Ovary (tissue), 10 donors: ENCODE measurements at places on chromosomes 11 and 22. TPM values are rescaled to one million over a fixed set of nuclear protein-coding genes. Genes with fewer than 3 reads are reported as not detected.

Gene C11orf21
- 0.35 TPM for polyA plus RNA-seq

Gene EXPH5
- polyA plus RNA-seq, result 0.12 TPM

Gene UPK3A
- polyA plus RNA-seq, result not detected

Gene SLC1A2
- 0.02 TPM for polyA plus RNA-seq

- peak; percentile 63 for DNase-seq
Measured at GRCh38 chr11:126139111-126140091, 72.0 kb downstream of the RPUSD4 start.

DNA sequence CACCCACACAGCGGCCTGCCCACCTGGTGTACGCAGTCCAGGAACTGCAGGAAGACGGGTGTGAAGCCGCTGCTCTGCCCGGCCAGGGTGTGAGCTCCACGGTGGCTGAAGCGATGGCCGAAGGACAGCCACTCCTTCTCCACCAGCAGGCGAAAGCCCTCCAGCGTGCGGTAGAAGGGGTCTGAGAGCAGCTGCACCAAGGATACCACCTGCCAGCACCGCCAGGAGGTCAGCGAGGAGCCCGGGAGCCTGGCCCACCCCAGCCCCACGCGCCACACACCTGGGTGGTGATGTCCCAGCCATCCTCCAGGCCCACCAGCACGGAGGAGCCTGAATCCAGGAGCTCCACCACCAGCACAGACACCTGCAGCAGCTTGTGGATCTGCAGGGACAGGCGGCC lies 19.6 kb downstream of the SBF1 start:
- DNase-seq, result no peak

- no peak for DNase-seq
Measured at GRCh38 chr11:124093330-124093729, 21.9 kb upstream of the VWA5A start.

Gene PAMR1
- polyA plus RNA-seq, result 25.8 TPM

- DNase-seq, result no peak
Measured at GRCh38 chr22:40241200-40241763, 63.6 kb downstream of the TNRC6B start.

Gene MYBPC3
- 0.05 TPM for polyA plus RNA-seq

Gene SNX32
- polyA plus RNA-seq, result 0.80 TPM

DNA sequence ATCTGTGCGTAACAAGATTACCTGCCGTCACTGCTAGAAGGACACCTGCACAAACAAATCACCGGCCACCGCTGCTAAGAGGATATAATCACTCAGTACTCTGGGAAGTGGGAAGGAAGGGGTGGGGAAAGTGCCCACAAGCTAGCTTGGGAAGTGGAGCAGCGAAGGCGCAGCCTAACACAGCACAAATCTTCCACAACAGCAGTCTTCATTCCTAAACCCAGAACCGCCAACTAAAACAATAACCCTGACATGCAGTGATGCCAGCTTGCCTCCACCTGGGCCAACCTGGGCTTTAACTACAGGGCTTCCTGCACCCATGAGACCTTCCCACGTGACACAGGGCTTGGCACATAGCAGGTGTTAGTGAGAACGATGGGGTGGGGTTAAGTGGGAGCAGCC lies 5.1 kb downstream of the DGCR2 start:
- no peak for DNase-seq

DNA sequence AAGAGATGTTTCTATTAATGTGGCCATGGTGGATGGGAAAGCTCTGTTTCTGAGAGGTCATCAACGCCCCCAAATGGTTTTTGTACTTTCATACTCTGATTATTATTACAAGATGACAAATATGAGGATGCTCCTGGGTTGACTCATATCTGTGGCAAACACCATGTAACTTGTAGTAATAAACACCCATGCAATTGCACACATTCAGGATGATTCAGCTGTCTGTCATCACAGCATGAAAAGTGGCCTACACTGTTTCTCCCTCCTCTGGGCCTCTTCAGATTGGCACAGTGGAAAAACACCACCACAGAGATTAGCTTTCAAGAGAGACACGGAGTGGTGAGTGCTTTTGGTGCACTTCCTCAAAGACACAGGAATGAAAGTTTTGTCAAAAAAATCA lies 85.4 kb downstream of the MTNR1B start:
- DNase-seq, result no peak
